ENCODE measurements at places on chromosomes 2 and 18. TPM values are rescaled to one million over a fixed set of nuclear protein-coding genes. Genes with fewer than 3 reads are reported as not detected.

Gene UGT1A10
- 0.23 TPM for total RNA-seq

DNA sequence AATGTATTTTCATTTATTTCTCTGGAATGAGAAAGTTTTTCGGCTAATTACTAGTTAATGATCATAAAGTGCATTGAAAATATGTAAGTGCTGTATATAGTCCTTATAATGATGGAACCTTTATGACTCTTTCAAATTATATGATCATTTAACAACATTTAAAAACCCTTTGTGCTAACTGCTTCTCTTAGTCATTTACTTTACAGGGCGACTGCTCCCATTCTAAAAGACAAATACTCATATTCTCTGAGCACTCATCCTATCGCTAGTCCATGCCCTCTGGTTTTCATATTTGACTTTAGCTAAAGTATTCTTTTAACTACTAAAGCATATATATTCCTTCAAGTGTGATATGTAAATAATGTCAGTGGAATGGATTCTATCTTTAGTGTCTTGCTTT is 168.2 kb downstream of the CDH7 start:
- H3K4me1 ChIP-seq = no peaks in the 10 kb centered on the region
- H3K27ac ChIP-seq = no peak overlapping the region
- H3K36me3 ChIP-seq = no peaks in the 10 kb centered on the region
- H3K27me3 ChIP-seq = no peaks in the 10 kb centered on the region

GRCh38 chr2:159145745-159146354 is 140.7 kb downstream of the WDSUB1 start:
- no peak for DNase-seq
- H3K36me3 ChIP-seq = no peaks in the 10 kb centered on the region
- no peaks in the 10 kb centered on the region for H3K4me1 ChIP-seq

- no peak overlapping the region for H3K27ac ChIP-seq
- peaks cover 13% of the 10 kb centered on the region for H3K36me3 ChIP-seq
These were observed 31.9 kb downstream of the UXS1 start for GRCh38 chr2:106161938-106162820.

DNA sequence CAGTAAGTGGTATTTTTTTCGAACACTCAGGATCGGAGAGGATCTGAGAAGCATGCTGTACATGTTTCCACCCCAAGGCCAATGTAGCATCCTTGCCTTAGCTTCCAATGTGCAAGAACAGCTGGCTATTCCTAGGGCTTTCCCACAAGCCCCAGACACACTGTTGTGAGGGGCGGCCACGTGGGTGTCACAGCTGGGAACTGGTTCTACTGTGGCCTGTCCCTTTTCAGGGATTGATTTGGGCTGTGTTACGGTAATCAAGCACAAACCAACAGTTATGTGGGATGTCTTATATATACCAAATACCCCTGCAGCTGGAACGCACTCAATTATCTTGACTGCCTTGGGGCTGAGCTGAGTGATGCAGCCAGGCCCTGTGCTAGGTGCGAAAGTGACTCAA is 116.3 kb upstream of the CXCR4 start:
- no peaks in the 10 kb centered on the region for H3K27me3 ChIP-seq
- H3K36me3 ChIP-seq = no peaks in the 10 kb centered on the region

- H3K4me1 ChIP-seq = no peaks in the 10 kb centered on the region
- no peaks in the 10 kb centered on the region for H3K36me3 ChIP-seq
- no peak overlapping the region for H3K4me3 ChIP-seq
These were observed 21.0 kb upstream of the L3MBTL4 start for GRCh38 chr18:6435731-6436130.
